ENCODE measurements at places on chromosomes 5 and 9.
A peak's percentile ranks its signal among the peaks of the same experiment; 100 is the strongest.

GRCh38 chr5:42005561-42006153, 80.6 kb downstream of the FBXO4 start:
- peak; percentile 8 for DNase-seq

GRCh38 chr9:110746211-110746930, 77.8 kb downstream of the MUSK start:
- DNase-seq = no peak

DNA sequence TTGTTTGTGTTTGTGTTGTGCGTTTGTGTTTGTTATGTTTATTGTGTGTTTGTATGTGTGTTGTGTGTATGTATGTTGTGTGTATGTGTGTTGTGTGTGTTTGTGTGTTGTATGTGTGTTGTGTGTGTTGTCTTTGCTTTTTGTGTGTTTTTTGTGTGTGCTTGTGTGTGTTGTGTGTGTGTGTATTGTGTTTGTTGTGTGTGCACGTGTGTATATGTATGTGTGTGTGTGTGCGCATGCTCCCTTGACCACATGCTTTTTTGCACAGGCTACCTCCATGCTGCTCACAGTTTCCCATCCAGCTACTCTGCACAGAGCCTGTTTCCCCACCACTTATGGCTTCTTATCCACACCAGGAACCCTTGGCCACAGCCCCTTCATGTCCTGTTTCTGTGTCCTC, 720.0 kb upstream of the ADAMTS16 start:
- DNase-seq = no peak

DNA sequence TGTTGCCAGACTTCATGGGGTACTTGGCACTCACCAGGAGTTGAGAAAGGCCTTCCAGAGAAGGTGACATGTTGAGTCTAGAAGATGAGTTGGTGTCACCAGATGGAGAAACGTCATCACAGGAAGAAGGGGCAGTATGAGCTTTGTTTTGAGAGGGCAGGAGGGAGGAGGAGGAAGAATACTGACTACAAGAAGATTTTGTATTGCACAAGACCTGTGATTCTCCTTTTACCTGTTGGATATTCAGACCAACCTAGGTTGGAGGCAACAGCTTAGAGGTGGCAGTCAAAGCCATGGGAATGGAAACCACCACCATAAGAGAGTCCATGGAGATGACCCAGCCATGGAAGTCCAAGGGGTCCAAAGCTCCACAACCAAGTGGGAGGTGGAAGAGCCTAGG, 154.2 kb downstream of the TSSK1B start:
- no peak for DNase-seq

- no peak for DNase-seq
These were observed 1824.4 kb upstream of the CDH9 start for GRCh38 chr5:28862860-28863196.
